ENCODE measurements at places on chromosomes 1 and 21.

- DNase-seq: no peak
Observed at GRCh38 chr1:35773711-35774110, 3.9 kb upstream of the CLSPN start.

GRCh38 chr1:61104220-61104671 is 21.9 kb downstream of the NFIA start:
- DNase-seq: no peak

DNA sequence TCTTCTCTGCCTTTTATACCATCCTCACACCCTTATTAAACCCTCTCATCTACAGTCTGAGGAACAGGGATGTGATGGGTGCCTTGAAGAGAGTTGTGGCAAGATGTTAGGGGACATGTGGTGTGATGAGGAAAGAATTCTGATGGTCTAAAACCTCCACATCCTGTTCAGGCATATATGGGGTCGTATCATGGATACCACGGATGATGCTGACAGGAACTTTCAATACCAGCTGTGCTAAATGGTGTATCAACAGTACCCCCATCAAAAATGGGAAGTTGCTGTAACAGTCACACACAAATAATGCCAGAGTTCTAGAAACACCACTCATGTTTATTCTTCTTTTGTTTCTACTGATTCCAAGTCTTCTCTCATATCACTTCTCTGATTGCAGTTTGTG is 12.9 kb downstream of the OR2T6 start:
- DNase-seq: peak; percentile 15

- DNase-seq: no peak
Observed at GRCh38 chr1:31409946-31410858, 2.8 kb upstream of the SERINC2 start.

DNA sequence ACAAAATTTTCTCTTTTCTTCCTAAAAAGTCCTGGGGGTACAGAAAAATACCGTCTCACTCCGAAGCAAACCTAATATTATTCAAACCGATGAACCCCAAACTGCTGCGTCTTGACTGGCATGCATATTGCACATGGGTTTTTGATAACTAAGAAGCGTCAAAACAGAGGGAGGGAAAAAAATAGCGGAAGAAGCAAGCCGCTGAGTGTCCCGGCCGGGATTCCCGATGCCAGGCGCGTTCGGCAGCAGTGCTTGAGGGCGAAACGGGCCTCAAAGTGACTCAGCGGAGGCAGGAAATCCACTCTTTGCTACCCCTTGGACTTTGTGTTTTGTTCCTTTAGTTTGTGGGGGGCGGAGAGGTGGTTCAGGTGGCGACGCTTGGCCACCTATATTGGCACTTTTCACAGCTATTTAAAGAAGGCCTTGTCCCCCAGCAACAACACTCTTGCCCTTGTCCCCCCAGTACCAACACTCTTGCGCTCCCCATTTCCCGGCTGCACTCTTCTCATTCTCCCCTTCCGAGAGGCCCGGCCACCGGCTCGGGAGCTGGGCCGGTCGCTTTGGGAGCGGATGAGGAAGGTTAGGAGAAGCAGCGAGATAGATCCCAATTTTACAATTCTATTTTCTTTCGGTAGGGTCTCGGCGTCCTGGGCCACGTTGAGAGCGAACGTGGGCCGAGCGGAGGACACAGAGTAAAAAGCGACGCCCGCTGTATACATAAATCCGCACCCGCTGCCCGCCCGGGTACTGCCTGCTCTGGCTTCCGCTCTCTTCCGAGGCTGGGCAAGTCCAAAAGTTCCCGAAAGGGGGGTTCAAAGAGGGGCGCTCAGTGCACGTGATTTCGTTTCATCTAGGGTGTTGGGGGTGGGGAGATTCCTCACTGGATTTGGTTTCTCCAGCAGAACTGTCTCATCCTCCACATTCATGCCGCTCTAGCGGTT is 2.5 kb downstream of the LMX1A start:
- no peak for DNase-seq
